GM03348 (cell line): ENCODE measurements at places on chromosomes 1 and 21.

DNA sequence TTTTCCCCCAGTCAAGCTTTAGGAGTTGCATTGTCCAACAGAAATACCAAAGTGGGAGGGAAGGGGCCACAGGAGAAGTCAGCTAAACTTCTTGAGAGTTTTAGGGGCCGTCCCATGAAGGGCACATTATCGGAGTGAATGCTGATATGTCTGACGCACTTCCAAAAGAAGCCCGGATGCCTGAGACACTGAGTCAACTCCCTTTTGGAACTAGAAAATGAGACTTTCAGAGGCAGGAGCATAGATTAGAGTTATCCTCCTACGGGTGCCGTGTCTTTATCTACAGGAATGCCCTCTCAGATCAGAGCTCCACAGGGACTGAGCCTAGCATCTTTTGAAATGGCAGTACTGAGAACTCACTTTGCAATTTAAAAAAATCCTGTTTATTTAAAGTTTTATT lies 13.1 kb downstream of the ACTN2 start:
- DNase-seq: no peak

DNA sequence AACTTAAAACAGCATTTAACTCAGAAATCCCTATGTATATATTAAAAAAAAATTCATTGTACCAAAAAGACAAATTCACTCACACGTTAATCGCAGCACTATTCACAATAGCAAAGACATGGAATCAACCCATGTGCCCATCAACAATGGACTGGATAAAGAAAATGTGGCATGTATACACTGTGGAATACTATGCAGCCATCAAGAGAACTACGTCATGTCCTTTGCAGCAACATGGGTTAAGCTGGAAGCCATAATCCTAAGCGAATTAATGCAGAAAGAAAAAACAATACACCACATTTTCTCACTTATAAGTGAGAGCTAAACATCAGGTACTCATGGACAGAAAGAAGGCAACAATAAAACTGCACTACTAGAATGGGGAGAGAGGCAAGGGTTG lies 99.4 kb downstream of the FAF1 start:
- no peak for DNase-seq

DNA sequence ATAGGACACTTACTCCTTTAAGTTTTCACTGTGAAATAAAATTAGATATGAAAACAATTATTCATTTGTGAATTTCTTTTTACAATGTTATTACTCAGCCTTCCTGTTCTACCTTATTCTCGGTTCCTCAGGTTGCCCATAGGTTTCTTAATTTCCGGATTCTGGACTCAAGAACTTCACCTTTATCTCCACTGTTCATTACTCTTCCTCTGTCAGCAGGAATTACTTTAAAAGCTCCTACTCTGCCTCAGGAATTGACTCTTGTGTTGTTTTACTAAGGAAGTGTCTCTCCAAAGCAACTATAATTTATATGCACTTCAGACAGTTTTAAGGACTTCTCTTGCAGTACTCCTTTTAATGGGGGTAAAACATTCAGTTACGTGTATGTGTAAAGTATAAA lies 123.8 kb downstream of the OSBPL9 start:
- no peak for DNase-seq

DNA sequence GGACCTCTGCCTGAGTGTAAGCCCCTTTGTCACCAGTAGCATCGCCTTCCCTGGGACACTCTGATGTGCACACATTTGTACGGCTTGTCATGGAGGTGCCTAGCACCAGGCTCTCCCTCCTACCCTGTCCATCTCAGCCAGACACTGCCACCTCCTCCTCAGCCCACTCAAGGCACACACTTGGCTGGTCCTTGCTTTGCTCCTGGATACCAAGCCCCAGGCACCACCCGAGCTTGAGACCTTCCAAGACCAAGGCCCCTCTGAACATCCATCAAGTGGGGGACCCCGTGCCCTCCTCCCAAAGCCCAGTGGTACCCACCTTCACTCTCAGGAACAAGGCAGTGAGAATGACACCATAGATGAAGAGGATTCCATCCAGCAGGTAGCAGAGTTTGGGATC lies 78.0 kb downstream of the CD247 start:
- no peak for DNase-seq

DNA sequence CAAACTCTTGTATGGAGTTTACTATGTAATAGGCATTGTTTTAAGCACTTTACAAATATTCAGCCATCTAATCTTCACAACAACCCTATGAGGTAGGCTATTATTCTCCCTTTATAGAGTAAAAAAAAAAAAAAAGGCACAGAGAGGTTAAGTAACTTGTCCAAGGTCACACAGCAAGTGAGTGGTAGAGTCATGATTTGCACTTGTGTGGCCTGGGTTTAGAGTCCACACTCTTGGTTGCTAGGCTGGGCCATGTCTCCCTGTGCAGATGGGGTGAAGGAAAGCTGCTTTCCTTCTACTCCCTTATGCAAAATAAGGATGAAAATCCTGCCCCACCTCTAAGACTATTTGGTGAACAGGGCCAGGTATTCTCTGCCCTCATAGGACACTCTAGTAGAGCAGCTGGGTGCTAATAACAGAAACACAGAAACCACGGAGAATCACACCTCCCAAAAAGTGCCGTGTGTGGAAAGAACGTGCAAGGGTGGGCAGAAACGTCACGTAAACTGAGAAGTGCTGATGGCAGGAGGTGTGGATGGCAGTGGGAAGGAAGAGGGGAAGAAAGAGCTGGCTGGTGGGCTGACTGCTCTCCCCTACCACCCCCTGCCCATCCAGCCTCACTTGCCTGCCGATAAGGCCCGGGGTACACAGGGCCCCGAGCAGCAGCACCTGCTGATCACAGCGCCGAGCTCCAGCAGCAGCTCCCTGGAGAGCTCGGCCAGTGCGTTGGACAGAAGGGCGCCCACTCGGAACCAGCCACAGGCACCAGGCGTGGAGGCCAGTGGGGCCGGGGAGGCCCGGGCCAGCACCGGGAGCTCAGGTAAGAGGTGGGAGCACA lies 28.3 kb upstream of the VPS13D start:
- no peak for DNase-seq

DNA sequence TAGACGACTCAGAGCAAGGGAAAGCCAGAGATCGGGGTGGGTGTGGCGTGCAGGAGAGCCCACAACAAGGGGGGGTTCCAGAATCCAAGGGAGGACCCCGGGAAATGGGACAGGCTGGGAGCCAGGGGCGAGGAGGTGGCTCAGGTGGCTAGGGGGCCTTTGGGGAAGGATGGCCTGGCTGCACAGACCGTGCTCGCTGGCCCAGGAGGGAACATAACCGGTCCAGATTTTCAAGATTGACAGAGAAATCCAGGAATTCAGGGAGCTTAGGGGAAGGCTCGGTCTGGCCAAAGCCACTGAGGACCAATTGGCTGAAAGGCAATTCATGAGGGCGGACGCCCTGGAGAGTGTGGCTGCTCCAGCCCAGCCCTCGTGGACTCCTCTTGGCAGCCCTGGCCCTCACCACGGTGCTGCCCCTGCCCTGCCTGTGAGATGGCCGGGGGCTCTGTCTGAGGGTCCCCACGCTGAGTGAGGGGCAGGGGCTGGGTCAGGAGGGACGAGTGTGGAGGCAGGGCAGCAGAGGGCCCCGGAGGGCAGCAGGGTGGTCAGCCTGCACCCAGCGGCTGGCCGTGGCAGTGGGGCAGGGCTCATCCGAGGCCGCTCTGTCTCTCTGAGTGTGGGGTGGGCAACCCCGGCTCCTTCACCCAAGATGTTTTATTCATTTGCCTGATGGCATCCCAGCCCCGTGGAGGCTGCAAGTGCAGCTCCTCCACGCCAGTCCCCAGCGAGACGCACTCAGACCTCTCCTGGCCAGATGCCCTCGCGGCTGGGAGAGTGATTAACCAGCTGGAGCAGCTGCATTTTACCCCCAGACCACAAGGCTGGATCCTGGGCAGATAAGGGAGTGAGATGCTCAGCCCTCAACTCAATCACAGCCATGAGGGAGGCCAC lies 5.6 kb upstream of the LRRC3 start:
- DNase-seq: no peak

GRCh38 chr1:185514311-185514710 lies 197.3 kb upstream of the IVNS1ABP start:
- no peak for DNase-seq

DNA sequence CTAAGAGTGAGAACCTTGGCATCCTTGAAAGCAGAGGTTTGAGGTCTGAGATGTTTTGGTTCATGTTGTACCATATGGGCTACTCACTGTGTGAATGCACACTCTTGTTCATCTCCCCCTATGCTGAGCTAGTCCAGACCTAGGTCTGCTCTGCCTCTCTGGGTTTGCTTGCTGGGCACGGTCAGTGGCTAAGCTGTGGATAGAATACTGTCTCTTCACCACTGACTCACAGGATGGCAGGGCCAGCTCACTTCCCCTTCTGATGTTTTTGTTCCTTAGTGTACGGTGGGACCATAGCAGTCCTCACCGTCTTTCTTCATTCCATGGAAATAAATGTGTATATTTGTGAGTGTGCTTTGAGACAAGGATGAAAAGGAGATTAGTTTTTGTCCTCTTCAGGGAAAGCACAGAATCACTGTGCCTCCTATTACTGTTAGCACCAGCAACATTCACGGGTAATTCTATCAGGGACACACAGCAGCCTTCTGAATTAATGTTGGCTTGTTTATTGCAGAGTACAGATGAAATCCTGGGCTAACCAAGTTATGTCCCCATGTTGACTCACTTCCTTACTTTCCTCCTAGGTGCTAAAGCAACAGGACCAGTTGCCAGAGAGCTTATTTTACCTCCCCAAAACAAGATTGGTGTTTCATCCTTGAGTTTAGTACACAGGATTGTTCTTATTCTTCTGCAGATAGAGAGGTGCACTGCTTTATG lies 56.9 kb upstream of the IVNS1ABP start:
- peak; percentile 38 for DNase-seq

GRCh38 chr1:181344091-181344490 lies 139.2 kb upstream of the CACNA1E start:
- DNase-seq: no peak

GRCh38 chr1:94119796-94120569 lies 965 bp downstream of the ABCA4 start:
- DNase-seq: no peak

DNA sequence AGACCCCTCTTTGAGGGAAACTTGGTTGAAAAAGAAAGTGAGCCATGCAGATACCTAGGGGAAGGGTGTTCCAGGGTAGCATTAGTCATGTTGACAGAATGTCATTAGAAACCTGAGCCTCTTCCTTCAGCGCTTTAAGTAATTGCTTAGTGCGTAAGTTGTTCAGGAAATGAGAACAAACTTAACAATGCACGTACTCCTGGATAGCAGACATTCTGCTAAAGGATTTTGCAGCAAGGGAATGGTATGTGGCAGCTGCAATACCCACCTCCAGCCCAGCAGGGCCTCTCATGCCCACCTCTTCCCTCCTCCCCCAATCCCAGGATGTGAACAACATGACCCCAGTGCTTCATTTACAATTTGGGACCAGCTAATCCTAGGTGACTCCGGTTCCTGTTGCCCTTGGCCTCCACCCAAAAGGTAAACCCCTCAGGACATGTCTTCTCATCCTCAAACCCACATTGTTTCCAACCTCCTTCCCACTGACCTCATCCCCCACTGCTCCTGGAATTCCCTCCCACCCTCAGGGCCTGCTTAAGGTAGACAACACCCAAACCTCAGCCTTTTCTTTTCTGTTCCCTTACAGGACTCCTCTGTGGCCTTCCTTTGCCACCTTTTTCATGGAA lies 98.0 kb upstream of the BCAR3 start:
- DNase-seq: no peak

DNA sequence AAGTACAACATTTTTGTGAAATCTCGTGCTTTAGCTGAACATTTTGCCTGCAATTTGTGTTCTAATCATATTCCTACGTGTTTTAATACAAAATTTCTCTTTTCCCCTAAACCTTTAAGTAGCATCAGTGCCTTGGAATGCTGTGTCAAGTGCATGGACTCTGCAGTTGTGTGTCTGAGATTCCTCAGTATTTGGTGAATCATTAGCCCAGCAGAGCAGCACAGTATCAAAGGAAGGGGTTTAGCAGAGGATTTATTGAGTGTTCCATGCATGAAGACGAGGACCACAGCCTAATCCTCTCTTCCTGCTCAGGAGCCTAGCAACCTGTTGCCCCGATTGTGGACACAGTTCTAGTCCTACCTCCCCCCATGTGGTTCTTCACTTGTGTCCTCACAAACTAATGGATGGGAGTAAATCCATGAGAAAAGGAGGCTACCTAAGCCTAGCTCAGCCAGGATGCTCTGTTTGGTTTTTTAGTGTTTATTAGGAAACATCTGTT lies 29.3 kb upstream of the PCP4 start:
- DNase-seq: no peak

DNA sequence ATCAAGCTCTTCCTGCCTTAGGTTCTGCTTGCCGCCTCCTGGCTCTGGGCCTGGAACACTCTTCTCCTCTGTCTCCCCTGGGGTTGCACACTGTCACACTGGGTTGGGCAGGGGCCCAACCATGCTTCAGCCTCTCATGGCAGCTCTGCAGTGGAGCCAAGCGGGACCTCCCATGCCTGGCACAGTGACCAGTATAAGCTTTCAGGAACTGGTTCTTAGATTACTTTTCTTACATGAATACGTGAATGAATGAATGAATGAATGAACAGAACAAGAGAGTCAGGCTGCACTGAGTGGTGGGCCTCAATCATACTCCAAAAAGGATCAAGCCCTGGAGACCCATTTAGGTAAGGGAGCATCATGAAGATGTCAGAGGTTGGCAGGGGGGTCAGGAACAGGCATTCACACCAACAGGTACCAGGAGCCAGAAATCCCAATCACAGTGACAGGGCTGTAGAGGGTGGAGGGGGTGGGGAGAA lies 30.8 kb upstream of the TMEM125 start:
- DNase-seq: no peak

DNA sequence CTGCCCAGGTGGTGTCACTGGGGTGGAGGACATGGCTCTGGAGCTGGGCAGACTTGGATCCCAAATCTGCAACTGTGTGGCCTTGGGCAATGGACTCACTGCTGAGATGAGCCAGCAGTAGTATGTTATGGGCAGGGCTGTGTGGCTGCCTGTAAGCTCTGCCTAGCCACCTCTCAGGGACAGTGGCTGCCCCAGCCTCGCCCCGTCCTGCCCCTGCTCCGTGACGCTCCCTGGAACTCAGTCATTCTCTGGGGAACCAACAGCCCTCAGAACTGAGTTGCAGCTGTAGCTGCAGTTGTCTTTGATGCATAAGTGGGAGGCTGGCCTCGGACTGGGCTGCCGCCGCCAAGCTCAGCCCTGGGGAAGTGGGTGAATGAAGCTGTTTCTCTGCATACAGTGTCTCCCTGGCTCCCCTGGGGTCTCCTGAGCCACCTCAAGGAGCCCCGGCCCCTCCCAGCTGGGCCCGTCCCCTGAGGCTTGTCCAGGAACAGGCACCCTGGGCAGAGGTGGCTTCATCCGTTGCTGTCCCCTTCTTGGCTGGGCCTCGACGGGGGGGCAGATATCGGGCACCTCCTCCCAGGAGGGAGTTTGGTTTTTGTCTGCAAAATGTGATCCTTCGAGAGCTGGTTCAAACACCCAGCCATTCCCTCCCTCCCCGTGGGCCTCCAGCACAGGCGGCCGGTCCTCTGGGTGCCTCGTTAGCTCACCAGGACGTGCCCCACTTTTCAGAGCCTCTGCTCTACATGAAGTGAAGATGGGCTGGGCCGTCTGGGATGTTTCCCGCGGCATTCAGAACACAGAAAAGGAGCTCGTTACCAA lies 26.2 kb upstream of the PLCH2 start:
- DNase-seq: no peak

GRCh38 chr1:236425031-236425663 lies 31.1 kb downstream of the EDARADD start:
- DNase-seq: no peak

GRCh38 chr1:50427086-50427817 lies 4.0 kb upstream of the DMRTA2 start:
- no peak for DNase-seq

- DNase-seq: no peak
These were observed 27.2 kb upstream of the COL24A1 start for GRCh38 chr1:86183810-86184209.
